ENCODE measurements at places on chromosomes 5 and 9.

GRCh38 chr5:148421661-148422060 is 37.9 kb downstream of the FBXO38 start:
- DNase-seq = no peak

GRCh38 chr5:147949711-147950573 is 43.6 kb upstream of the C5orf46 start:
- peak; percentile 16 for DNase-seq

DNA sequence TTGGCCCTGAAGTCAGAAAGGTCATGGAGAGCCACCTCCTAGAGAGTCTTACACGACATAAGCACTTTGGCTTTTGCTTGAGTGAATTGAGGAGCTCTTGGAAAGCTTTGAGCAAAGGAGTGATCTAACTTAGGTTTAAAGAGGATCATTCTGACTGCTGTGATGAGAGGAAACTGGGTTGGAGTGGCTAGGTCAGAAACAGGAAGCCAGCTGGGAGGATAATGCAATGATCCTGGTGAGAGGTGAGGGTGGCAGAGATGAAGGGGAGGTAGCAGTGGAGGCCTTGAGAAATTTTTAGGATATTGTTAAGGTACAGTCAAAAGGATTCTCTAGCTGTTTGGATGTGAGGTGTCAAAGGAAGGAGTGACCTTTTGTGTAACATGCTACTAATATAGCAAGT is 32.2 kb upstream of the ROPN1L start:
- DNase-seq = no peak

DNA sequence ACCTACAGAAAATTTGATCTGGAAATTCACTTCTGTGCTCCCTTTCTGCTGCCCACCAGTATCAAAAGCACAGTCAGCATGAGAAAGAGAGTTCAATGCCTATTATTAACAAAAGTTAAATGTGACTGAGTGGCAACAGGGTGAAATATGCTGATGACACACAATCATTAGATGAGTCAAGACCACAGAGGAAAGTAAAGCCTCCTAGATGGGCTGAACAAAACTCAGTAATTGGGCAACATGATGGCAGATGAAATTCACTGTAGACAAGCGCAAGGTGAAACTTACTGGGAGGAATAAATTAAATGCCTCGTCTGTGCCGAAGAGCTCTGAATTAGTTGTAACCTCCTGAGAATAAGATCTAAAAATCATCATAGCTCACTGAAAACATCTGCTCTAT is 752.8 kb downstream of the IRX1 start:
- DNase-seq = no peak

DNA sequence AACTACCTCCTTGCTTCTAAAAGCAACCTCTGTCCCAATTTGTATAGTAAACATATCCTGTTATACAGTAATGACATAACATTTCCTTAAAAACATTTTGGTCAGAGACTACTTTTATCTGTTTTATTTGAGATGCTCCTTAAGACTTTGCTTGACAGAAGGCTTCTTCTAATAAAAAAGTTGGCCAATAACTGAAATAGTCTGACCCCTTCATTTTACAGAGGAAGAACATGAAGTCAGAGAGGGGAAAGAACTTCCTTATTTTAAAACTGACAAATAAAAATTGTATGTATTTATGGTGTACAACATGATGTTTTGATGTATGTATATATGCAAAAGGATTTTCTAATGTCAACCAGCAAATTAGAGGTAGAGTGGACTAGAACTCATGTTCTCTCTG is 35.8 kb upstream of the SPARC start:
- DNase-seq = no peak

DNA sequence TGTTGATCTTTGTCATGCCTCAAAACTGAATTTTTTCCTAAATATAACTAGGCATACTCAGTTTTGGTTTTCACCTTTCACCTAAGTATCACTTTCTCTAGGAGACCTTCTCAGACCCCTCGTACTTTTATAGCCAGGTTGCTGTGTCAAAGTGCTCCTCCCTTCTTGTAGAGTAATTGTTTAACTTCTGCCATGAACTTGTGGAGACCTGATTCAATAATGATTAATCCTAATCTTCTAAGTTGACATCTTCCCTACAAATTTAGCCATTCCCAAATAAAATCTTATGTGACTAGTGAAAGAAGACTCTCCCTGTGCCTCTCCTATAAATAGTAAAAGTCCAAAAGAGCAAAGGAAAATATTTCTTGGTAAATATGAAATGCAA is 159.8 kb downstream of the SPATA31D1 start:
- no peak for DNase-seq

DNA sequence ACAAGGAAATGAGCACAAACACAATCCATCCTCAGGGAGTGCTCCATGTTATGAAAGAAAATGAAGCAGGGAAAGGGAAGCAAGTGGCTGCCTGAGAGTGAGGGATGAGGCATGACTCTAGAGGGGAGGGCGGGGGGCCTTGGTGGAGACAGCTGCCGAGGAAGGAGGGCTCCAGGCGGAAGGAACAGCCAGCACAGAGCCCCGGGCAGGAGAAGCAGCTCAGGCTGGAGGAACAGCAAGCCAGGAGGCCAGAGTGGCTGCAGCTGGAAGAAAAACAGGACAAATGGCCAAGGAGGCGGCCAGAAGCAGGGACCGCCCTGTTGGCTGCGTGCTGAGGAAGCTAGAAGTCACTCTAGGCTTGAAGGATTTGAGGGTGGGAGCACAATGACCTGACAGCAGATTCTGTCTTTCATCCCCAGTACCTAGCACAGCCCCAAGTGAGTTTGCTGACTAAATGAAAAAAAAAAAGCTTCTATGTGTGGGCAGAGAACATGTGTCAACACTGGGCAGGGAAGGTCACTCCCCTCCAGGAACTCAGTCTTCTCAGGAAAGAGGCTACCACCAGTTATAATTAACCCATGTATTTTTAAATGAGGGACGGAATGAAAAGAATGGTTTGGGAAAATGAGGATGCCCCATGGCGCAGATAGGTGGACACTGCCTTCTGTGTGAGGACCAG is 142.8 kb downstream of the DCP2 start:
- no peak for DNase-seq

DNA sequence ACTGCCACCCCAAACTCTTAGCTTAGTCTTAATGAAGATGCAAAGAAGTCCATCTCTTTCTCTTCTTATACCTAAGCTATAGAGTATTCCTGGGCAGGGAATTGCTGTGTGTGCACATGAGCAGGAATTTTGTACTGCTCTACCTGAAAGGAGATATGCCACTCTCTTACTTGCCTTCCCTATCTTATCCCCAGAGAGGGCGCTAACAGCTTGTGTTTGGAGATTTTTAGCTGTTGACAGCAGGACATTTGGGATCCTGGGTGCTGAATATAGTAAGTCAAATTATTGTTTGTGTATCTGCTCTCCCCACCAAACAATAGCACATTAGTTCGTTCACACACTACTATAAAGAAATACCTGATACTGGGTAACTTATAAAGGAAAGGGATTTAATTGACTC is 159.5 kb downstream of the GABRG2 start:
- no peak for DNase-seq

- DNase-seq = peak; percentile 12
Observed at GRCh38 chr5:13478831-13479465, 465.5 kb downstream of the DNAH5 start.

- DNase-seq = no peak
Observed at GRCh38 chr5:106827061-106827460, 843.7 kb downstream of the EFNA5 start.

GRCh38 chr5:76952795-76953536 is at the start of gene CRHBP:
Gene CRHBP, plus strand, starts transcription at chr5:76953045. Its CDS starts 90 bp downstream, at chr5:76953135.
- DNase-seq = no peak

DNA sequence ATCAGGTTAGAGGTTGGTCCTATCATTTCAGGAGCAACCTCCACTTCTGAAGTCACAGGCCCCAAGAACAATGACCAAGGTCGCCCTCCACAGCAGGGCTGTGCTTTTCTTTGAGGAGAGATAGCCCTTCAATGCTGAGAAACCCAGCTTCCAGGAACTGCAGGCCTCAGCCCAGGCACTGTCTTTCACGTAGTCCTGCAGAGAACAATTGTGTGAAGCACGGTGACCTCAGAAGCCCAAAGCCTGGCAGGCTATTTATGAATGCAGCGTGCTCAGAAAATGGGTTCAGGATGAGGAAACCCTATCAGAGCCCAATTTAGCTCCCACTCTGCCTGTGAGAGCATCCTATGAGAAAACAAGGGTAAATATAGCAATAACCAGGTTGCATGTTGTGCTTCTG is 388.3 kb downstream of the PLK2 start:
- DNase-seq = peak; percentile 15

GRCh38 chr9:80094176-80094771 is 522.5 kb downstream of the TLE4 start:
- no peak for DNase-seq

DNA sequence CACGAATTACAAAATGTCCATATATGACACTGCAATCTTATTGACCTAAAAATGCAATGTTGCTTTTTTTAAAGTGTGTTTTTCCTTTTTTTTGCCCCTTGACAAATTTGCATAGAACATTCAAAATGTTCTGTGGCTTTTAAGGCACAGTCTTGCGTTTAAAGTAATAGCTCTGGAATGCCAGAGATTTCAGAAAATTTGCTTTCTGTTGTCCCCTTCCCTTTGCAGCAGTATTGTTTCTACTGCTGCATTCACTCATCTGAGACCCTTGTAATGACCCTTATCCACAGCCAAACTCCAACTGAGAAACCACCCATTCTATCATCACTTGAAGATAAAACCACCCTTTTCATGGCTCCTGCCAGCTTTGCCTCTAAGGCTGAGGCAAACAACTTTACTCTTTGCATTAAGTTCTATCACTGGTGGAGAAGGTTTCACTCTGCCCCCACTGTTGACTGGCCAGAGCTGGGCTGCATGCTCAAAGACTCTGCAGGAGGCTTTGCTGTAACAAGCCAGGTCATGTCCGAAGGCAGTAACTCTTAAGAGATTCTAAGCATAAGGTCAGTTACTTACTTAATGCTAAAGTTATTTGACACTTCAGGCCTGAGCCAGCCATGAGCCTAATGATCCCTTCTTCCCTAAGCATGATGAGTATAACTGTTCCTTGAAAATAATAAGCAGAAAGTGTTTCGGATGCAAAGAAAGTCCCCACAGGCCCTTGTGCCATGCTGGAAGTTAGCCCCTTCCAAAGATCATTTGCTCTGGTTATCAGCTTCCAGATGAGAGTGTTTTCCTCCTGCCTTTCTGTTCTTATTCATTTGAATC is 101.9 kb downstream of the CD180 start:
- DNase-seq = no peak

DNA sequence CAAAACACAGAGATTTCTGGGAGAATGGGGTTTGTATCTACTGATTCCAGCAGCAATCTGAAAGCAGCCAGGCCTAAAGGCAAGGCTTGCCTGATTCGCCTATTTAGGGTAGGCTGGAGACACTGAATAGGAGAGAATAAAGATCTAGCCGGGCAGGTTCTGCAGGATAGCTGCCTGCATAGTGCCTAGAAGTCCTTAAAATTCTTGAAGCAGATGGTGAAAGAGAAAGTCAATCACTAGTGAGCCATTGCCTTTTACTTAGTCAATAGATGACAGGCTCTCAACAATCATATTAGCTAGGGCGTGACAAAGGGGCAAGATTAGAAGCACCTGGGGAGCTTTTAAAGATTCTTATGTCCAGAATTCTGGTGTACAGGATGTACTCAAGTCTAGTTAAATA is 522.7 kb downstream of the HTR1A start:
- DNase-seq = no peak

DNA sequence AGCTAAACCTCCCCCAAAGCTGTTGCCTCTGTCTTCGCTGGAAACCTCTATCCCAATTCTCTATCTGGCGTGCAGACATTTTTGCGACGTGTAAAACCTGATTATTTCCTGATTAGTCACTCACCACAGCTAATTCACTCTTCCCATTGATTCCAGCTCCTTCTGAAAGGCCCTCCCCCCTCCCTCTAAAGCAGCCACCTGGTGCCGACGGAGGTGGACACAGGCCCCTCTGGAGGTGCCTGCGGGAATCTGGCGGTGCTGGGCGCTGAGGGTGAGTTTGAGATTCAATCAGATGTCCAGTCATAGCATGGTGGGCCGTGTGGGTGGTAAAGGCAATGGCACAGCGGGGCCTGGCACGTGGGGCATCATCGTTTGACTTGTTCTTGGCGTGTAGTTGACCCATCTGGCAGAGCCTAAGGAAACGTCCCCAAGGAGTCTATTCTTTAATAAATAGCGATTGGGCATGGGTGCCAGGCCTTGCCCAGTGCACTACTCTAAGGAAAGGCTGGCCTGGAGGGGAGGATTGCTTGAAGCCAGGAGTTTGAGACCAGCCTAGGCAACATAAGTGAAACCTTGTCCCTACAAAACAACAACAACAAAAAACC is 271.1 kb upstream of the MVB12B start:
- DNase-seq = no peak

- DNase-seq = no peak
Observed at GRCh38 chr5:31730139-31730538, 91.2 kb downstream of the PDZD2 start.

- DNase-seq = no peak
Observed at GRCh38 chr9:38622288-38622674, 1.9 kb upstream of the ANKRD18A start.

DNA sequence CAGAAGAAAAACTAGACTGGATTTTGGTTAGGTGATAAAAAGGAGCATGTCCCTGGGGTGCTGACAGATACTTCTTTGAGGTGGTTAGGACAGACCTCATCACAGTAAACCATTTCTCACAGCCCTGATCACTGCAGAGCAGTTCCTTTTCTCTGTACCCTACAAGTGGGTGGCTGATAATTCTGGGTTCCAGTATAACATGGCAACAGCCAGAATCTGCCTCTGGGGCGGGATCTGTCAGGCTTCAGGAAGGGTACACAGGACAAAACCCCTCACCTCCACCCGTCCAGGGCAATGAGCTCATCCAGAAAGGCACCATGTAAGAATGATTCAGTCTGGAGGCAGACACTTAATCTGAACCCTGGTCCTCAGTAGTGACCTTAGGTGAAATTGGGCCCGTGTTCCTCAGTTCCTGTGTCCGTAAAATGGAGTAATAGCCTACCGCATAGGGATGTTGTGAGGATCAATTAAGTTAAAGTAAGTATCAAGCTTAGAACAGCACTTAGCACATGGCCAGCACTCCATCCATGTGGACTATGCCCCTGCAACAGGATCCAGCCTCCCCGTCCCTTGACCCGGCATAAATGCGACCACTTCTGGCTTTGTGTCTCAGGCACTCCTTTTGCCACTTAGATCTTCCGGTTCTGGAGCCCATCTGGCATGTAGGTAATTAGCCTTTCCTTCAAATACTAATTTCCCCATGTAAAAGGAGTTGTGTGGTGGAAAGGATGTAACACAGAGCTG is 129.2 kb downstream of the LHFPL2 start:
- no peak for DNase-seq

Measured in erythroblast (primary cell).